ENCODE measurements at places on chromosomes 2 and 18.

GRCh38 chr2:234565201-234565600, 68.3 kb upstream of the ARL4C start:
- no peak for DNase-seq
- H3K4me1 ChIP-seq, result no peaks in the 10 kb centered on the region
- H3K27me3 ChIP-seq, result peaks cover 24% of the 10 kb centered on the region
- no peak overlapping the region for H3K4me3 ChIP-seq

DNA sequence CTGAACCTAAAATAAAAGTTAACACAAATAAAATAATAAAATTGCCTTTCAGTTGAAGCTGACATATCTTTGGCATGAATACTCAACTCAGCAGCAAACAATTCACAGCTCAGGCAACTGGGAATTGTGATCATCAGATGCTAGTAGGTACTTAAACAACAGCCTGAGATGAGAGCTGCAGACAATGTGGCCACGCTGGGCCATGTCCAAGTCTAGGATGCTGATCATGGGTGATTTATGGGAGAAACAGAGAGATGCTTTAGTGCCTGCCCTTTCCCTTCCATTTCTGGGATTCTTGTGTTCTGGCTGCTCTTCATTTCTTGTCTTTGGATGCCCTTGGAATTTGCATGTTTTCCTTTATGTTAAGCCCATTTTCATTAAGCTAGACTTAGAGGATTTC, 212.4 kb upstream of the CWC22 start:
- no peak for DNase-seq
- no peaks in the 10 kb centered on the region for H3K27me3 ChIP-seq
- no peaks in the 10 kb centered on the region for H3K4me1 ChIP-seq
- no peak overlapping the region for H3K4me3 ChIP-seq
- no peaks in the 10 kb centered on the region for H3K36me3 ChIP-seq
- no peak overlapping the region for H3K27ac ChIP-seq

DNA sequence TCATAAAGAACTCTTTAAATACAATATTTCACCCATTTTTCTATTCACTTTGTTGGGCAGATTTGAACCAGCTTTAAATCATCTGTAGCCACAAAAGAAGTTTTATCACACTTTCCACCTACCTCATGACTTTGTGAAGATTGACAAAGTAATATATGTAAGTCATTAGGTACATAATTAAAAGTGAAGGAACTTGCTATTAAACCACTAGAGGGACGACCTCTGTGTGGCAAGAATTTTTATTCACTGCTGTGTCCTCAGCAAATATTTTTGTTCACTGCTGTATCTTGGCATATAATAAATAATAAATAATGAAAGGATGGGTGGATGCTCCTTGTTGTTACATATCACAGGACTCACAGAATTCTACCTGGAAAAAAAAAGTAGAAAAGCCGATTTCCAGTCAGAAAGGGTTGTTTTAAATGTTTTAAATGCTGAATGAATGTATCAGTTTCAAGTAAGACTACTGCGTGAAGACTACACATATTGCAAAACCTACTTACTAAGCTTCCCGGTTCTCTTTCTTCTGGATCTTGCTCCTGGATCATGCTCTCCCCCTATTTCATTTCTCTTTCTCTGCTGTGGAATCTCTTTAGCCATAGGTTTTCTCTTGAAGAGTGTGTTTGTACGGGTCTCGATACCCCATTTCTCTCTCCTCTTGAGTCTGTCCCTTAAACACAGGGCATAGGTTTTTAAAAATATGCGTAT, 44.8 kb downstream of the KCMF1 start:
- H3K36me3 ChIP-seq, result peaks cover 6% of the 10 kb centered on the region
- H3K4me1 ChIP-seq, result peaks cover 52% of the 10 kb centered on the region
- no peak for DNase-seq
- H3K27ac ChIP-seq, result peak overlapping the region; percentile 9
- no peak overlapping the region for H3K4me3 ChIP-seq

DNA sequence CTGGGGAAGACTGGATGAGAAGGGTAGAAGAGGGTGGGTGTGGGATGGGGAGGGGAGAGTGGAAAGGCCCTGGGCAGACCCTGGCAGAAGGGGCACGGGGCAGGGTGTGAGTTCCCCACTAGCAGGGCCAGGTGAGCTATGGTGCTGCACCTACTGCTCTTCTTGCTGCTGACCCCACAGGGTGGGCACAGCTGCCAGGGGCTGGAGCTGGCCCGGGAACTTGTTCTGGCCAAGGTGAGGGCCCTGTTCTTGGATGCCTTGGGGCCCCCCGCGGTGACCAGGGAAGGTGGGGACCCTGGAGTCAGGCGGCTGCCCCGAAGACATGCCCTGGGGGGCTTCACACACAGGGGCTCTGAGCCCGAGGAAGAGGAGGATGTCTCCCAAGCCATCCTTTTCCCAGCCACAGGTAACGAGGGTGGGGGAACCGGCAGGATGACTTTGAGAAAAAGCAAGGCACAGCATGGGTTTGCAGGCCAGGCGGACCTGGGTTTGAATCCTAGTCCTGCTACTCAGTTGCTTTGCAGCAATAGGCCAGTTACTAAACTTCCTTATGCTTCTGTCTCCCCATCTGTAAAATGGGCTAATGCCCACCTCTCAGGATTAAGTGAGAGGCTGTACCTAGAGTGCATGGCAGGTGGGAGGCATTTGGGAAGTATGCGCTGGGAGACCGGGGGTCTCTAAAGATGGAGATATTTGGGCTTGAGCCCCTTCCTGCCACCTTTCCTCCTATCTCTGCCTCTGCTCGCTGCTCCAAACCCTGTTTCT, at the start of gene INHA:
Gene INHA, plus strand, starts transcription at position 74 of the 765 bp plus-strand sequence. Its CDS starts 65 bp downstream, at position 139.
- H3K4me3 ChIP-seq, result no peak within 1 kb of the TSS
- H3K36me3 ChIP-seq, result no peaks in the 10 kb centered on the region
- no peak for DNase-seq
- H3K4me1 ChIP-seq, result no peaks in the 10 kb centered on the region
- H3K27me3 ChIP-seq, result peaks cover 36% of the 10 kb centered on the region

- DNase-seq, result no peak
- no peak overlapping the region for H3K4me3 ChIP-seq
- H3K27me3 ChIP-seq, result no peaks in the 10 kb centered on the region
- H3K36me3 ChIP-seq, result peaks cover 31% of the 10 kb centered on the region
- no peak overlapping the region for H3K27ac ChIP-seq
- no peaks in the 10 kb centered on the region for H3K4me1 ChIP-seq
Measured at GRCh38 chr18:31830686-31831085, 70.0 kb upstream of the SLC25A52 start.

DNA sequence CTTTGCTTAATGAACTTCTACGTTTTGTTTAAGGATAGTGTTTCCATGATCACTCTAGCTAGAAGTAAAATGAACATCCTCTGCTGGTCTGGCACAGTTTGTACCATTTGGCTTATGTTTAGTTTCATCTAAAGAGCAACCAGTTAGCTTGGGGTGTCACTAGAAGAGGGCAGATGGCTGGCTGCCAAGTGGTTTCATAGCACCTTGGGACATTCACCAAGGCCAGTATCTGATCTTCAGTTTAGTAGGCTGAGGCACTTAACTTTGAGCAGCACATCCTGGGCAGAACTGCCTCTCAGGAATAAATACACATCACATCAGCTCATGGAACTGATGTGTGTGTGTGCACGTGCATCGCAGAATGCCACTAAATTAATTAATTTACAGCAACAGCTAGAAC, 68.4 kb downstream of the NXPH2 start:
- DNase-seq, result no peak
- peaks cover 3% of the 10 kb centered on the region for H3K27me3 ChIP-seq
- no peaks in the 10 kb centered on the region for H3K36me3 ChIP-seq
- no peak overlapping the region for H3K27ac ChIP-seq

- no peaks in the 10 kb centered on the region for H3K27me3 ChIP-seq
- no peak overlapping the region for H3K4me3 ChIP-seq
- H3K4me1 ChIP-seq, result no peaks in the 10 kb centered on the region
- DNase-seq, result no peak
- no peaks in the 10 kb centered on the region for H3K36me3 ChIP-seq
- H3K27ac ChIP-seq, result no peak overlapping the region
Measured at GRCh38 chr2:221485503-221485870, 86.6 kb downstream of the EPHA4 start.

All from activated CD8-positive, alpha-beta memory T cell treated with anti-CD3 and anti-CD28 coated beads, Interleukin-2, amount 10 ng/mL, durations not matched to agents 7 days and 5 days (primary cell).